HT1080 (cell line): ENCODE measurements at places on chromosomes 2 and 18. TPM values are rescaled to one million over a fixed set of nuclear protein-coding genes. Genes with fewer than 3 reads are reported as not detected.

- DNase-seq: no peak
Measured at GRCh38 chr2:15363734-15364133, 197.4 kb downstream of the NBAS start.

DNA sequence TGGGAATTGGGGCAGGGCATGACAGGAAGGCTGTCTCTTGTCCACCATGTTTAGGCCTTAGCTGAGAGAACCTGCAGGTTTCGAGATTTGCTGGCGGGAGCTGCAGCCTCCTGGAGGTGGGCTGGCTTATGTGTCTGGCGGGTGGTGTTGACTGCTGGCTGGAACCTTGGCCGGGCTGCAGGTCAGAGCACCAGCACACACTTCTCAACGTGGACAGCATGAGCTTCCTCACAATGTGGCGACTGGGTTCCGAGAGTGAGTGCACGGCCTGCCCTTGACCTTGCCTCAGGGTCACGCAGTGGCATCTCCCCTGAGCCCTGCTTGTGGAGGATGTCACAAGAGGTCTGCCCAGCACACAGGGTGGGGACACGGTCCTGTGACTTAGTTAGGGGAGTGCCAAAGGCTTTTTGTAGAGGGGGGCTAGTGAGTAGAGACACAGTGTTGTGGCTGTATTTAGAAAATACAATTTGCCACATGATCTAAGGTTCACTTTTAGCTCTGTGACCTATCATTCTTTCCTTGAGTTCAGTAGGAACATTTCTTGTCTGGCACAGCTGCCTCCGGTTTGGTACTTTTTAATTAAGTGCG, 134.8 kb downstream of the SEPTIN10 start:
- DNase-seq: no peak

The UBR3 gene
- 11.3 and 14.0 TPM in 2 replicates for total RNA-seq

DNA sequence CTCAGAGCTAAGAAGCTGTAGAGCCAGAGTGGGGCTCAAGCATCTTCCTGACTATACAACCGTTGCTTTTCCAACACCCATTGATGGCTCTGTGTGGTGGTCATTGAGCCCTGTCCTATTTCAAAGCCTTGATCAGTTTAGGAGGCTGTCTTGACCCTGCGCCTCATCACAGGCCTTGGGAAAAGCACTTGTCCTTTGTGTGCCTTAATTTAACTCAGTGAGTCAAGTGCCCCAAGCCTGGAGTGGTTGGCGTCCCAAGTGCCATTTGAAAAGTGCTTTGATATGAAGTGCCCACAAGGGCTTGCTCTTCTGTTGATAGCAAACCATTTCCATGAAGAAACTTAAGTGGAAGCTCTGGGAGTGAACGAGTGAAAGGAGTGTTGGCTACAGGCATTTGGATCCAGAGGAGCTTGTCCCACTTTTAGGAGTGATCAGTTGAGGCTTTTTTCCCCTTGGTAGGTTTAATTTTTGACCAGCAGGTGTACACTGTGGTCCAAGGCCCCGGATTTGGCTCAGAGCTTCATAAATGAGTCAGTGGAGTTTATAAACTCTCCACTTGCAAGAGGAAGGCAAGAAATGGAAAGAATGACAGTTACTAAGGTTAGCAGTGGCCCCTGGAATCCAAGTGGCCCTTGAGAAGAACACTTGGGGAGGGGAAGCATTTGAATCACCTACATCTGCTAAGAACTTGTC, 50.3 kb downstream of the ACTR2 start:
- DNase-seq: peak; percentile 19

GRCh38 chr2:48205137-48205798, 299.0 kb upstream of the FBXO11 start:
- DNase-seq: no peak

DNA sequence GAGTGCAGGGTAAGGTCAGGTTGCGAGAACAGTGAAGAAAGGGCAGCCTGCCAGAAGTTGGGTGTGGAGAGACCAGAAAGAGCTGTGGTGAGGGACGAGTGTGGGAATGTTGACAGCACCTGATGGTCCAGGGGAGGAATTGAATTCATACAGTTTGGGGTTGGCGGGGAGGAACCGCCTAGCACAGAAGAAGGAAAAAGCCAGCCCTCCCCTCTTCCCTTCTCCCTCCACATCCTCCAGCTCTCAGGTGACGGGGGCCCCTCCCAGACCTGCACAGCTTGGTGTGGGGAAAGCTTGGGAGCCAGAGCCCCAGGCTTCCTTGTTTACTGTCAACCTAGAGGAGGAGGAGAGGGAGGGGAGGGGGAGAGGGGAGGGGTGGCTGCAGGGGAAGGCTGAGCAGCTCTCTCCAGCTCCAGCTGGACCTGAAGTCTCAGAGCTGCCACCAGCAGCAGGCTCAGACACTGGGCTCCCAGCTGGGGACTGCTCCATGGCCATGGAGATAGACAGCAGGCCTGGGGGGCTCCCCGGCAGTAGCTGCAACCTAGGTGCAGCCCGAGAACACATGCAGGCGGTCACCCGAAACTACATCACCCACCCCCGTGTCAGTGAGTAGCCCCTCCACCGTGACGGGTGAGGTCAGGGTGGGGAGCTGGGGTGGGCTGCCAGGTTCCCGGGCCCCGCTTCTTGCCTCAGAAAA, at the start of gene ATP6V1B1:
Gene ATP6V1B1 (plus strand): TSS at position 433 of the 697 bp plus-strand sequence. CDS start 55 bp downstream, at position 488.
- no peak for DNase-seq

The HOXD11 gene
- 6.4 and 8.9 TPM in 2 replicates for total RNA-seq

GRCh38 chr2:121869873-121870272, 114.4 kb downstream of the TSN start:
- DNase-seq: no peak

The FAM161A gene
- total RNA-seq: 1.4 and 3.1 TPM in 2 replicates

The FBXO41 gene
- 5.8 and 6.9 TPM in 2 replicates for total RNA-seq

DNA sequence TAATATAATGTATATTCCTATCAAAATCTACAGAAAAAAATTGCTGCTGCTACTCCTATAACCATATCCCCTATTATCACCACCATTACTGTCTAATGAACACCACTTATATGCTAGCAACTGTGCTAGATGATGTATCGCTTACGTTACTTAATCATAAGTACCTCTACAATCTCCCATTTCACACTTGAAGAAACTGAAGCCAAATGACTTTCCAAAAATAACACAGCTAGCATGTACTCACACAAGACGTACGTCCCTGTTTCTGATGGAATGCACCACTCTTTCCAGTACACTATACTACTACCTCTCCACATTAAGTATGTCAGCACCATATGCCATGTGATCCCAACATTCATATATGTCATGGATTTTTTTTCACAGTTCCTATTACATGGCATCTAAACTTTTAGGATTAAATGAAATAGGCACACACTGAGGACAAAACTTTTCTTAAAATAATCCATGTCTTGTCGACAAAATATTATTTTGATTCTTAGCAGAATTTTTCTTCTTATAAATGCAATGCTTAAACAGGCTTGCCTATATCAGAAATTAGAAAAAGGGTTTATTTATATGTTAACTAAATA, 112.8 kb downstream of the NBAS start:
- DNase-seq: no peak

- DNase-seq: no peak
Measured at GRCh38 chr18:39191931-39192330, 1626.3 kb upstream of the CELF4 start.

The ALPG gene
- total RNA-seq: not detected in 2 replicates

The ZNF804A gene
- total RNA-seq: 0.55 and 0.63 TPM in 2 replicates

- no peak for DNase-seq
Measured at GRCh38 chr2:26740890-26741302, 23.2 kb upstream of the SLC35F6 start.

The CYS1 gene
- total RNA-seq: 0.05 and 0.10 TPM in 2 replicates

The COA5 gene
- total RNA-seq: 29.4 TPM in 2 replicates

The ALLC gene
- not detected in 2 replicates for total RNA-seq

GRCh38 chr2:6832596-6833299, 33.0 kb downstream of the CMPK2 start:
- no peak for DNase-seq

DNA sequence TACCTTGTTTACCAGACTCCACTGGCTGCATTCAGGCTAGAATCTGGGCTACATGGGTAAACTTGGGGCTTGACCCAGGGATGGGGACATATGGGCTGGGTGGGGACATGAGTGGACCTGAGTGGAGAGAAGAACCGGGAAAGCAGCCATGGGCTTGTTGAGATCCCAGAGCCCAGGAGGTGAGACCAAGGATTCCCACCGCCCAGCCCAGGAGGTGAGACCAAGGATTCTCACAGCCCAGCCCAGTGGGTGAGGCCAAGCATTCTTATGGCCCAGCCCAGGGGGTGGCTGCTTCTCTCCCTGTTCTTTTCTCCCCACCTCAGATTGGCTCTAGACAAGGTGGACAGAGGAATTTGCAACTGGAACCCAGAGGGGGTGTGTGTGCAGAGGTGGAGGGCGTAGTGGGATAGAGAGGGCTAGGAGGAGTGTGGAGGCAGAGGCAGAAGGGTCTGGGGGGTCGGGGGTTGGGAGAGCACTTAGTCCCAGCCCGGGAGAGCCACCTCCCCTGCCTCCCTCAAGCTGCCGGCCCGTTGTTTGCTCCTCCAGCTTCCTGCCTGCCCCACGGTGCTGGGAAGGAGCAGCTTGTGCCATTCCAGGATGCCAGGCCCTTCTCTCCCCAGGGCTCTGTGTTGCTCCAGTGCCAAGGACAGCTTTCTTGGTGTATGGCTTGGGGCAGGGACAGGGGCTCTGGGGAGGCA, 25.6 kb downstream of the GLI2 start:
- no peak for DNase-seq

The SCN7A gene
- not detected in 2 replicates for total RNA-seq

- no peak for DNase-seq
Measured at GRCh38 chr2:96841701-96842495, 1.9 kb downstream of the ANKRD23 start.

- no peak for DNase-seq
Measured at GRCh38 chr2:159150280-159150746, 136.2 kb downstream of the WDSUB1 start.

The MARCO gene
- 0.32 TPM in 1 of 2 replicates, not detected in the other for total RNA-seq

DNA sequence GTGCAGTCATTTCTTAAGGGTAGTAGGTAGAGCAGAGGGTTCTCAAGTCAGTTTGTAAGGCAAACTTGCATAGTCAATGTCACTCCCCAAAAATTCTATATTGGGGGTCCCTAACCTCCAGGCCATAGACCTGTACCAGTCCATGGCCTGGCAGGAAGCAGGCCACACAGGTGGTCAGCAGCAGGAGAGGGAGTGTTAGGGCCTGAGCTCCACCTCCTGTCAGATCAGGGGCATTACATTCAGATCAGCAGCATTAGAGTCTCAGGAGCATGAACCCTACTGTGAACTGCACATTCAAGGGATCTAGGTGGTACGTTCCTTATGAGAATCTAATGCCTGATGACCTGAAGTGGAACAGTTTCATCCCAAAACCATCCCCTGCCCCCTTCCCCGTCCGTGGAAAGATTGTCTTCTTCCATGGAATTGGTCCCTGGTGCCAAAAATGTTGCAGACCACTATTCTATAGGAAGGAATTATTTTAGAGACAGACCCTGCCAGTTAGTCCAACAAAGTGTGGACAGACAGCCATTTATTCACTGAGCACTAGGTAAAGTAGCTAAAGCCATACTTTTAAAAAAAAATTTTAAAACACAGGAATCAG, 6.7 kb downstream of the COA5 start:
- peak; percentile 42 for DNase-seq

DNA sequence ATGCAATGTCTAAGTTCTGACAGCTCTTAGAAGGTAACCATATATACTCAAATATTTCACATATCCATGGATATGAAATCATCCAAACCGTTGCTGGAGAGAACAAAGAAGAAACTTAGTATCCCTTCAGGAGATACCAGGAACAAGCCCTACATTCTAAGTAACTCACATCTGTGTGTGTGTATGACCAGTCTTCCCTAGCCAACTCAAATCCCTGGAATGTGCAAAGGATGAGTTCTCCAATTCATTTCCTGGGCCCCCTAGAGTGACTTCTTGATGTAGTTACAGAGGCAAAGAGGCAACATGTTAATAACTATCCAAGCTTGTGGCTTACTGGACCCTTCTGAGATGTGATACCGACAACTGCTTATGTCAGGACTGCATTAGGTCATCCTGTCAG, 20.1 kb downstream of the TPGS2 start:
- DNase-seq: peak; percentile 81

DNA sequence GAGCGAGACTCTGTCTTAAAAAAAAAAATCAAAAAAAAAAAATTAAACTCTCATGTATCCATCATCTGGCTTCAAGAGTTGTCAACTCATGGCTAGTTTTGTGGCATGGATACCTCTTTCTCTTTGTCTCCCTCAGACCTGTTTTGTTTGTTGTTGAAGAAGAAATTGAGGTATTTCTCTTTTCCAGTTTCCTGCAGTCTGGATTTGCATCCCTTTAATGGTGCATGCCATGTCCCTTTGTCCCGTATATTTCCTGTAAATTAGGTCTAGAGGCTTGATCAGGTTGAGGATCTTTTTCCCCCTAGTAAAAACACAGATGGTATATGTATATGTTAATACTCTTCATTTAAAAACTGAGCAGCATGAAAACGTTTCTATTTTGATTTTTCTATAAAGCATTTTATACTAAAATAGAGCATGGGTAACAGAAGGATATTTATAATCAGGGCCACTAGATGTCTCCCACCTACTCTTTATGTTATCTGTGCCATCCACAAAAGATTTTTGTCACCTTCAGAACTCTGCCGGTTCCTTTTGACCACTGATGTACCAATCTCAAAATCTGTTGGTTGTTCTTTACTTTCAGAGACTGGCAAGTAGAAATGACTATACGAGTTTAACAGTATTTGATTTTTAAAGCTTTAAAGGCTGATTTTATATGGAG, 80.1 kb downstream of the GALNT1 start:
- DNase-seq: no peak

- DNase-seq: no peak
Measured at GRCh38 chr2:160918258-160918657, 242.0 kb upstream of the TANK start.

DNA sequence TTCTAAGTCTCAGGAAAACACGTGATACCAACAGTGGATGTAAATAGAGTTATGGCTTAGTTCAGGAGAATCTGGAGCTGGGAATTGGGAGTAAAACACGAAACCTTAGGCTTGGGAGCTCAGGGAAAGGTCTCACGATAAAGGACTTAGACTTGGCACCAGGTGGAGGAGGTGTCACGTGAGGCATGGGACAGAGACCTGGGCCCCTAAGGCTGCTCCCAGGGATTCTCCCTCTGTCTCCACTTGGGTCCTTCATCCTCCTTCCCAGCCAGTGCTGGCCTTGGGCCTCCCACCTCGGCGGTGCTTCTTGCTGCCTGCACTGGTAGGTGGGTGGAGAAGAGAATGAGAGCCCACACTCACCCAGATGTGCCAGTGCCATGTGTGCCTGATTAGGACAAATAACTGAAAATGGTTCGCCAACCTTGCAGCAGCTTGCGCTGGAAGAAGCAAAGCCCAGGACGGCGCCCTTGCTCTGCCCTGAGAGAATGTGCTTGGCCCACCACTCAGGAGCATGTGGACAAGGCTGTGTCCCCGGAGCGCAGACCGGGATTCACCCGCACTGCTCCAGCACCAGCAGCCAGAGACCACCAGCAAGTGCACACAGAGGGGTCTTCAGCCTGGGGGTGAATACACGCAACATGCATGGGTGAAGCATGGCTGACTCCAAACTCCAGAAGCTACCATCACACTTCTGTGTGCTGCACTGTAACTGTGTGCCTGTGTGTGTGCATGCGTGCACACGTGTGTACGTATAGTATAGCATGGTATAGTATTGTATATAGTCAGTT, 48.1 kb downstream of the PSMG2 start:
- DNase-seq: no peak
